ENCODE measurements at places on chromosomes 5 and 9.

DNA sequence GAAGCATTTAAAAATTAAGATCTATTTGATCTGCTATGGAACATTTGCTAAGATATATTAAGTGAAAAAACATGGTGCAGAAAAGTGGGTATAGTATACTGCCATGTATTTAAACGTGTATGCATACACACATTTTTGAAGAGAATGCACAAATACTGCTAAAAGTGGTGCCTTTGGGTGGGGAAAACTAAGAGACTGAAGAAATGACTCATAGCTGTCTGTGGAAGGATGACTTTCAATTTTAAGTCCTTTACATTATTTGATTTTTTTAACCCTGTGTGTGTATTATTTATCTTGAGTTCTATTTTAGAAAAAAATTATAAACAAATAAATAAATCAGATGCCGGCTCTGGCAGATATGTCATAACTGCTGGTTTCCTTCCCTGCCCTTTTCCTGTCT is 120.7 kb upstream of the SLIT3 start:
- no peak for DNase-seq

GRCh38 chr9:129669946-129670345 is 4.5 kb downstream of the PRRX2 start:
- no peak for DNase-seq

GRCh38 chr5:1961304-1961946 is 78.7 kb upstream of the IRX4 start:
- DNase-seq, result no peak

DNA sequence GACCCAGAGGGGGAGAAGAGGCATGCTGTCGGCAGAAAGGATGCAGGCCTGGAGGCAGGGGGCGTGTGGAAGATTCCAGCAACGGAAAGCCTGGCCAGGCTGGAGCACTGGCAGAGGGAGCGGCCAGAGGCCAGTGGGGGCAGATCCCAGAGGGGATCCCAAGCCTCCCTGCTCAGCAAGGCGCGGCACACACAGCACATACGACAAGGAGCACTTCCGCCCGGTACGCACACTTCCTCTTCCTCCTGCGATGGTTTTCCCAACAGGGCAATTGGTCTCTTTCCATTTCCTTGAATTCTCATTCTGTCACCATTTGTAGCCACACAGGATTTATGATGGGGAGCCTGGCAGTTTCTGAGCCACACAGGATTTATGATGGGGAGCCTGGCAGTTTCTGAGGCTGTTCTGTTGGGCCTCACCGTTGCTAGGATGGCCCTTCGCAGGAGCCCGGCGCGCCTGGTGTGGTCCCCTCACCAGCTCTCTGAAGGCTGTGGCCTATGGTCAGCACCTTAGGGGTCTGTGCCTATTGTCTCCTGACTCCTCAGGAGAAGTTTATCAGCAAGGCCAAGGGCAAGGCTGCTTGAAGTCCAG is 123.5 kb upstream of the RAPGEF1 start:
- no peak for DNase-seq

GRCh38 chr9:86201474-86202337 is 57.8 kb downstream of the C9orf153 start:
- DNase-seq, result no peak

- no peak for DNase-seq
Measured at GRCh38 chr5:142057697-142058056, 44.9 kb upstream of the GNPDA1 start.

DNA sequence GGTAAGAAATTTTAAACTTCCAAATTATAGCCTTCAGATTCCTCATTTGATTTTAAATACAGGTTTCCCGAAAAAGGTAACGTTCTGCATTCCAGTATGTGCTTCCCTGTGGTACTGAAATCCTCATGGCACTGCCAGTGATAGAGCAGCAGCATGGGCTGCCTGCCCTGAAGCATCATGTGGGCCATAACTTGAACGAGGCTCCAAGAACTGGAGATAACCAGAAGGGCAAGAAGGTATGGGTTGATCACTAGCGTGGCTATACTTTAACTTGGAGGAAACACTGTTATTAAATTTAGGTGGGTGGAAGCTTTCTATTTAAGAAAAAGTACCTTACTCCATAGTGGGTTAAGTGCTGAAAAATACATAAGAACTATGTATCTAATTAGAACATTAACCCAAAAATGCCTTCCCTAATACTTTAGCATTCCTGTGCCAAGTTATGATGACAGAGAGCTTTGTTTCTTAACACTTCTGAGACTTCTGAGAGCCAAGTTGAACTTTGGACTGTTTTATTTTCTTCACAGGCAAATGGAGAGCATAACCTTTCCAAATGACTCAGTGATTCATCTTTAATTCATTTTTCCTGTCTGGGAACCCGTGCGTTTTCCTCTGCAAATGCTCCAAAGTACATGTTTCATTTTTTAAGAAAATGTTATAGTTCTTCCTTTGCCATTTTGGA is 191.5 kb upstream of the GNA14 start:
- no peak for DNase-seq

DNA sequence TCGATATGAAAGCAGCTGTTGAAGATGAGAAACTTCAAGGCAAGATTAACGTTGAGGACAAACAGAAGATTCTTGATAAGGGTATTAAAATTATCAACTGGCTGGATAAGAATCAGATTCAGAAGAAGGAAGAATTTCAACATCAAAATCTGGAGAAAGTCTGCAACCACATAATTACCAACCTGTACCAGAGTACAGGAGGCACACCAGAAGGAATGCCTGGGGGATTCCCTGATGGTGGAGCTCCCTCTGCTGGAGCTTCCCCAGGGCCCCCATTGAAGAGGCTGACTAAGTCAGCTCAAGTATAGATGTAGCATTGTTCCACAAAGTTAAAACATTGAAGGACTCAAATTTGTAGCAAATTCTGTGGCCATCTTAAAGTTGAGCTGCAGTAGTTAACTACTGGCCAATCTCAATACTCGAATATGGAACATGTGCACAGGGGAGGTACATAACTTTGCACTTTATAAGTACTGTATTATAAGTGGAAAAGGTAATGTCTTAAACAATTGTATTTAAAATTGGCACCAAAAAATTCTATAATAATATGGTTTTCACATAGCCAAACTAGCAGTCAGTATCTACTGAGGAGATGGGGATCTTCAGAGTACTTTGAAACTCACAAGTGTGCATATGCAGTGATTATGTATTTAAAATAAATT is 237.5 kb downstream of the CHSY3 start:
- DNase-seq, result no peak

GRCh38 chr5:43839218-43839617 is 236.2 kb downstream of the NNT start:
- DNase-seq, result no peak

DNA sequence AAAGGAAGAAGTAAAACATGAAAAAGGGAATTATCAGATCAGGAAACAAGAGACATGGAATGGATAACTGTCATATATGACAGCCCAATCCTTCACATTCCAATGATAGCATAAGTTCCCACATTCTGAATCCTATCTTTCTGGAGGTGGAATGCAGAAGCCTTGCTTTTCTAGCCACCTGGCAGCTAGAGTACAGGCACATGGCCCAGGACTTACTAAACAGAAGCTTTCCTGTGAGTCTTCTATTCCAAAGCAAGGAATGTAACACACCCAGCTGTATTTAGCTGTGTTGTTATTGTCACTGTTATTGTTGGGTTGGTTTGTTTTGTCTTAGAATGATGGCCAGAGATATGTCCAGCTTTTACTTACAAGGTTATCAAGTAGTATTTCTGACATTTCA is 780.5 kb upstream of the ZNF608 start:
- DNase-seq, result no peak

DNA sequence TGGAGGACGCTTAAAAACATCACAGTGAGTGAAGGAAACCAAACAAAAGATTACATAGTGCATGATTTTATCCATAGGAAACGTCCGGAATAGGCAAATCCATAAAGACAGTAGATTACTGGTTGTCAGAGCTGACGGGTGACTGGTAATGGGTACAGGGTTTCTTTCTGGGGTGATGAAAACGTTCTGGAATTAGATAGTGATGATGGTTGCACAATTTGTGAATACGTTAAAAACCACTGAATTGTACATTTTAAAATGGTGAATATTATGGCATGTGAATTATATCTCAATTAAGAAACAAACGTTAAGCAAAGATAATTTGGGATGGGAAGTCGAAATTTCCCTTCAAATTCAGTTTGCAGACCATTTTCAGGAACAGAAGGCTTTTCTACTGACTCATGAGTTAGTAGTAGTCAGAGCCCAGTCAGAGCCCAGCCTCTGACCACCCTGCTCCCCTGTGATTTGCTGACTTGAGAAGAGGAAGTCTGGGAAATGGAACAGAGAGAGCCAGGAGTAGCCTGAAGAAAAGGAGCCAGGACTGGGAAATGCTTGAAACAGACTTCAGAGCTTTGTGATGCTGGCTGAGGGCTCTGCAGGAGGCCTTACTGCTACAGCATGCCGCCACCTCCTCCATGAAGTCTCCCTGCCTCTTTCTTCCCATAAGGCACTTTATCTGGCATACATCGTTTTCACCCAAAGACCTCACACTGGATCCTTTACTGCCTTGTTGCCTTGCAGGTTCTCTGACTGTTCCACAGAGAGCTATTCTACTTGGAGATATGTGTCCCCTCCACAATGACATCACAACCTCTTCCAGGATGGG is 46.4 kb upstream of the CTNNA1 start:
- no peak for DNase-seq

- no peak for DNase-seq
Measured at GRCh38 chr9:114546851-114547250, 40.7 kb upstream of the ATP6V1G1 start.

- DNase-seq, result no peak
Measured at GRCh38 chr9:8890695-8891094, 1091.1 kb upstream of the DMAC1 start.

- DNase-seq, result no peak
Measured at GRCh38 chr9:3299872-3300271, 225.9 kb downstream of the RFX3 start.

DNA sequence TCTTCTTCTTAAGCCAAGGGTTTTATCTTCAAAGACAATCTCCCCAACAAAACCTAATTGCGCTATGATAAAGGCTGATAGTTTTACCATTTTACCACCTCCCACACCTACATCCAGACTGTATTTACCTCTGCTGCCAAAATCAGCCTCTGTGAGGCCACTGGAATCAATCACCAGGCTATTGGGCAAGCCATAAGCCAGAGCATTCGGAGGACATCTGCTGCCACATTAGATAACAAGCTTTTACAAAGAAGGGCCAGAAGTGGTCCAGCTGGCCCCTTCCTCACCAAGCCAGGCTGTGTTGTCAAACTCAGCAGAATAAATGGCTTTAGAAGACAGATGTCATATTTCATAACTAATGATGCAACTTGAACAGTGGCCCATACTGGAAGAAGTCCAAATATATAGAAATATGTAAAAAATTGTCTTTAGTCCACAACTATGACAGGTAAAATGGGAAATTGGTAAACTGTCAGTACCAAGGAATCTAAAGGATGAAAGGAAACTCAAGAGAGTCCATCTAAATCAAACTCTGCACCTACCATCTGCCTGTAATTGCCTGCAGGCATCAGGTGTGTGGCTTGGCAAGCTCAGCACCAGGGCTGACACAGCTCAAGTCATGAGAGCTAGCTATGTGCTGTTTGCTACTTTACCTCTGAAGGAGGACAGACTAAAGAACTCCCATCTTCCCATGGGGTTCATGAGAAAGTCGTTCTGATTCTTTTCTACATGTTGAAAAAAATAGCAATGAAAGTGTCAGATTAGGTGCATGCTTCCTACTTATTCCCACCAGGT is 16.1 kb downstream of the SLC45A2 start:
- DNase-seq, result no peak

DNA sequence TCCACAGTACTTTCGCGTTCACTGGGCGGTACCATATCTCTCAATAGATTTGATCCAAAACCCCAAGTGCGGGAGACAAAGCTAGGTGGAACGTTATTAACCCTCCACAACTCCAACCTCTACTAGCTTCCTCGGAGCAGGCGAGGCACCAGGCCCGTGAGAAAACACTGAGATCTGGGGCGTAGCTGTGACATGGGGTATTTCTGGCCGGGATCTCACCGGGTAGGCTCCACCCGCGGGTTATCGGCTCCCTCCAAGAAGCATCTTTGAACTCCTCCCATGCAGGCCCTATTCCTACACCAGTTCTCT is 350 bp upstream of the SLC25A46 start:
- DNase-seq, result no peak

GRCh38 chr5:129001841-129002526 is 36.7 kb downstream of the SLC27A6 start:
- no peak for DNase-seq

DNA sequence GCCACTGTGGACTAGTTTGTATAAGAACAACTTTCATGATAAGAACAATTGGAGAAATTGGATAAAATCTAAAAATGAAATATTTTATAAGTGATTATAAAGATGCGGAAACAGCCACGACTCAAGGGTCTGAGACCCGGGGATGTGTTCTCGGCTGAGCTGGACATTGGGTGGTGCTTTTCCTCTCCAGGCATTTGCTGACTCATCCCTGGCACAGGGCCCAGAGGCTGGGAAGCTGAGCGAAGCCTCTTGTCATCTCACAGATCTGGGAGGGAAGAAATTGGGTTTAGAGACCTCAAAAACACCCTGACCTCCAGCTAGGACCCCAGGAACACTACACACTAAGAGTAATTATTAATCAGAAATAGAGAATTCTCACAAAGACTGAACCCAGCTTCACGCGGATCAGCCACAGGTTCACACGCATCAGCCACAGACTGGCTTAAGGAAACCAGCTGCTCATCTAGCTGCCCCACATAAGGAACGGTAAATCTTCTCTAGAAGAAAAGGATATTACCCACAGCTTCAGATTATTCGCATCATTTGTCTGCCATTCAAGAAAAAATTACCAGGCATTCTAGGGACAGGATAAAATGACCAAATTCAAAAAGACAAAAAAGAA is 2.8 kb upstream of the OR2V1 start:
- no peak for DNase-seq

DNA sequence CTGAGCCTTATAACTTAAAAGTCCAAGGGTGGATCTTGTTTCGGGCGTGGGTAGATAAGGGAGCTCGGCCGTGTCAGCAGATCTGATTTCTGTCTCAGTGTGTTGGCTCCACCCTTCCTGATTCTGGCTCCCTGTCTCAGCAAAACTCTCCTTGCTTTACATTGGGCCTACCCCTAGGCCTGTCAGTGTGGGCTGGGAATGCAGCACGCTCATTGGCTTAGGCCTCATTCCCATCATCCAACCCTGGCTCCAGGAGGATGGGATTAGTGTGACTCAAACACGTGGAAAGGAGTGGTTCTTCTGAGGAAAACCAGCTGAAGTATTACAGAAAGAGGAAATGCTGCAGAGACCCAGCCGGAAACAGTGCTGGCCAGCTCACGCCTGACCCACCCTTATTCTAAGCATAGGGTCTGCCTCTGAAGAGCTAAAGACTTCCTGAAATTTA is 59.9 kb downstream of the ZFAND5 start:
- no peak for DNase-seq

DNA sequence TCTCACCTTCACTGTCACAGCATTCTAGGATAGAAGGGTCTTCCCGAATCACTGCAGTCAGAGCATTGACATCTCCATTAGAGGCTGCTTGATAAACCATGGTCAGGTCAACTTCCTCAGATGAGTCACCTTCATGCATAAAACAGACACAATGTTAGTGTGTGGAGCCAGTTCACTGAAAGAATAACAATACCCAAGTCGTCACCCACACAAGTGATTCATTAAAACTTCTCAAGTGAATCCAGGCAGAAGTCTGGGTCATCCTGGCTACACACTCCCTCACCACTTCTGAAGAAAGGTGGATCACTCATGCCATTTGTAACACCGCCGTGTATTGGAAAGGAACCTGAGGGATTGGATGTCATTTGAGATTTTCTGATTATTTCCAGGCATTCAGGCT is 49.6 kb downstream of the ANKRD55 start:
- DNase-seq, result no peak

Data from stimulated activated CD8-positive, alpha-beta memory T cell treated with anti-CD3 and anti-CD28 coated beads, Interleukin-4, amount 100 ng/mL, for 4 hours (primary cell).